ENCODE measurements at places on chromosomes 4 and X.

DNA sequence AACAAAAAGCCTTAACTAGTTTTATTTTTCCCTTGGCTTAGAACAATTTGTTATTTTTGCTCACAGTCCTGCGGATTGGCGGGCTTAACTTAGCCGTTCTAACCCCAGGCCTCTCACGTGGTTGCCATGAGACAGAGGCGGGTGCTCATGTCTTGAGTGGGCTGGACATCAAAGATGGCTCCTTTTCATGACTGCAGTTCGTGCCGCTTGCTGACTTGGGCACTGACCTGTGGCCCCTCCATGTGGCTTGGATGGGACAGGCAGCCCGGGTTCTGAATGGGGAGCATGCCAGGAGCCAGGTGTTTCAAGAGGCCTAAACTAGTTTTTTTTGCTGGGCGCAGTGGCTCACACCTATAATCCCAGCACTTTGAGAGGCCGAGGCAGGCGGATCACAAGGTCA is 40.7 kb downstream of the CDS1 start:
- no peak for DNase-seq

DNA sequence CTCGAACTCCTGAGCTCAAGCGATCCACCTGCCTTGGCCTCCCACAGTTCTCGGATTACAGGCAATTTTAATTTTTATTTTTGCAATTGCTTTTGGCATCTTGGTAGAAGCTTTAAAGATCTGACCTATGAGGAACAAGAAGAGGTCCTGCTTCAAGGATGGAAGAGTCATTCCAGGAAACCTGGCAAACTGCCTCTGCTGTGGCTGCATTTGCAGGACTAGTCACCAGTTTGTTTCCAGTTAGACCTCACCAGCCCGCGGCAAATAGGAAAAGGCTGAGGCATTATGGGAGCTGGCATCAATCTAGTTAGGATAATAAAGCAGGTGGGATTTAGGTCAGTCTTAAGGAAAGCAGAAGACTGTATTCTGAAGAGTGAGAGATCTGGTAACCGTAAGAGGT is 51.9 kb upstream of the LAS1L start:
- no peak for DNase-seq

GRCh38 chrX:81355436-81355835 is 153.5 kb downstream of the SH3BGRL start:
- no peak for DNase-seq

- peak; percentile 86 for DNase-seq
Measured at GRCh38 chr4:78612398-78613178, 61.0 kb downstream of the ANXA3 start.

DNA sequence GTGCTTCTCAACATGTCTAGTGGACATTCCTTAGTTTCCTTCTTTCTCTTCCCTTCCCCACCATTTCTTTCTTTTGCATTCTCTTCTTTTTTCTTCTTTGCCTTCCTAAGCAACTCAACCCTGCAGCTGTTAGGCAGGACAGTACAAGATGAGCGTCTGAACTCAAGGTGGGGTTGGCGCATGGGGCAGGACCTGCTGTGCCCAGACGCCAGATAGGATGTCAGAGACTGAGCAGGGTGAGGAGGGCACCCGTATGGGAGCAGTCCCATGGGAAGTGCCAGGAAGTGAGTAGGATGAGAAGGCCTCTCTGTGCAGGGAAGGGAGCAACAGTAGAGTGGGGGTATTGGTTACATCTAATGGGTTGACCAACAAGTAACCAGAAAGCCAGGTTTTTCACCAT is 38.1 kb upstream of the ZNF827 start:
- no peak for DNase-seq

DNA sequence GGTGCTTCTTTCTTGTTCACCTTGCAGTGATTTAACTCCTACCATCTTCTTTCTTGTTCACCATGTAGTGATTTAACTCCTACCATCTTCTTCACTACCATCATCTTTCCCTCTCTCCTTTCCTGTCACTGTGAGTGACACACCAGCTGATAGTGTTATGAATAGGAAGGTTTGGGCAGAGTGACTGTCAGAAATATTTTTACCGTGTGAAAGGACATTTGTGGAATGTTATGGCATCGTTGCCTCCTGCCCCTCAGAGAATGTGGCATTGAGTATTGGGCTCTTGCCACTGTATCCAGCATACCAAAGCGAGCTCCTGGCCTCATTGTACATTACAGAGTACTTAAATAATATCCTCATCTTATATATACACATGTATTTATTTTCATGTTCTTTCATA is 90.8 kb upstream of the AMOT start:
- no peak for DNase-seq

GRCh38 chr4:8854016-8854415 is 17.6 kb downstream of the HMX1 start:
- no peak for DNase-seq

DNA sequence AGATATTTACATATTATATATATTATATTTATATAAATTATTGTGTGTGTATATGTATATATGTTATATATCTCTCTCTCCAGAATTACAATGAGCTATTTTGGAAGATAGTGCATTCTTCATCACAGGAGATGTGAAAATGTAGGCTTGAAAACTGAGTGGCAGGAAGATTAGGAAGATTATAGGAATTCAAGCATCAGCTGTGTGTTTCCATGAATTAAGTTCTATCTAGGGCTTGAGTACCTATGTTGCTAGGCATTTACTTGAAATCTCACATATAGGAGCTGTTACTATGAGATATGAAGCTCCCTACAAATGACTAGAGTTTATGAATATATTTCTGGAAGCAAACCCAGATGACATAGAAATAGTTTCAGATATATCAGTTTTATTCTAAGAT is 328.7 kb downstream of the EPHA5 start:
- DNase-seq, result no peak

DNA sequence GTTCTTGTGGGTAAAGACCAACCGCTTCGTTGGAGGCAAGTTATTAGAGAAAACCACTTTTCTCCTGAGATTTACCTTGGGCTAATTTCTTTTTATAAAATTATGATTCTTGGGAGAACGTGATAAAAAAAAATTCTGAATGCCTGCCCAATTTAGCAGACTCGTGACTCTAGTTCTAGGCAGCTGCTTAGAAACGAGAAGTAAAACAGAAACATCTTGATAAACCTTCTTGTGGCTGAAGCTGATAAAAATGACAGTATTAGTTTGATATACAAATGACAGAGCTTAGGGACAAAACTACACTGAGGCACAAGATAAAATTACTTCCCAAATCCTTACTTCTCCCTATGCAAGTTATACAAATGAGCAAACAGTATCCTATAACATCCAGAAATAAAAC is 458.9 kb upstream of the TEX13C start:
- no peak for DNase-seq

GRCh38 chrX:150856101-150856500 is 42.4 kb downstream of the CD99L2 start:
- no peak for DNase-seq

- peak; percentile 5 for DNase-seq
Measured at GRCh38 chrX:47483306-47484268, 565 bp upstream of the ZNF41 start.

- no peak for DNase-seq
Measured at GRCh38 chrX:151789179-151789800, 54.7 kb downstream of the CNGA2 start.

DNA sequence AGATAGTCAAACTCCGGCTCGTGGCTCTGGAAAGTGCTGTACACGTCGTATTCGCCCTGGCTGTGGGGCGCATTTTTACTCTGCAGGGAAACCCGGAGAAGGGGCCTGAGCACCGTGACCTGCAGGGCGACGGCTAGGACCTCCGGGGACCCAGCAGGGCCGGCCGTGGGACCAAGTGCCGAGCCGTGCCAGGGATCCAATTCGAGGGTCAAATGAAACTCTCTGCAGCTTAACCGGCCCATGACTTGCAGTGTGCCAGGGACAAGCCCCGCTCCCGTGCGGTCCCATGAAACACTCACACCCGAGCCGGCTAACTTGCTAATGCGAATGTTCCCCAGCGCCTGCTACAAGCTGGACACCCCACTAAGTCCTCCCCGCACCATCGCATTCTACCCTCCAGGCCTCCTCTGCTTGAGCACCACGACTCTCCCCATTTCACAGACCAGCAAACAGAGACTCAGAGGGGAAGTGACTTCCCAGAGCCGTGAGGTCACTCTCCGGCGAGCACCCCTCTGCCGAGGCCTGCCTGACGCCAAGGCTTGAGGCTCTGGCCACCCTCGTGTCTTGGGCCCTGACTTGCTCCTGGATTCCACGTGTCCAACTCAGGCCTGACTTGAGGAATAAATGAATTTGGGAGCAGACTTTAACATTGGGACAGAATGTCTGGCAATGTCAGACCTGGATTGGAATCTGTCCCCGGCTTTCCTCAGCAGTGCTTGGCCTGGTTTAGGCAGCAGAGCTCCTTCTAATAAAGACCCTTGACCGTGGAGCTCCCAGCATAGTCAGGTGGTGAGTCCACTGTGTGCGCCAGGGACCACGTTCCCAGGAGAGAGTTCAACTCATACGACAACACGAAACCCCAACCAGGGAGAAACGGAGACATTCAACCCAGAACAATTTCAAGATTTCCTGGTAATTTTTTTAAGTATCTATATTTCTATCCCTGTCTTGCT is 93.6 kb downstream of the PPP2R2C start:
- no peak for DNase-seq

GRCh38 chrX:47311932-47312774 is 58.2 kb upstream of the ZNF157 start:
- peak; percentile 25 for DNase-seq

DNA sequence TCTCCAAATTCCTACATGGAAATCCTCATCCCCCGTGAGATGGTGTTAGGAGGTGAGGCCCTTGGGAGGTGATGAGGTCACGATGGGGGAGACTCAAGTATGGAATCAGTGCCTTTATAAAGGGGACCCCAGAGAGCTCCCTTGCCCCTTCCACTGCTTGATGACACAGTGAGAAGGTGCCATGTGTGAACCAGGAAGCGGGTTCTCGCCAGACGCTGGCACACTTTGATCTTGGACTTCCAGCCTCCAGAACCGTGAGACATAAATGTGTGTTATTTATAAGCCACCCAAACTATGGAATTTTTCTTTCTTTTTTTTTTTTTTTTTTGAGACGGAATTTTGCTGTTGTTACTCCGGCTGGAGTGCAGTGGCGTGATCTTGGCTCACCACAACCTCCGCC is 237.6 kb downstream of the DHRSX start:
- no peak for DNase-seq

DNA sequence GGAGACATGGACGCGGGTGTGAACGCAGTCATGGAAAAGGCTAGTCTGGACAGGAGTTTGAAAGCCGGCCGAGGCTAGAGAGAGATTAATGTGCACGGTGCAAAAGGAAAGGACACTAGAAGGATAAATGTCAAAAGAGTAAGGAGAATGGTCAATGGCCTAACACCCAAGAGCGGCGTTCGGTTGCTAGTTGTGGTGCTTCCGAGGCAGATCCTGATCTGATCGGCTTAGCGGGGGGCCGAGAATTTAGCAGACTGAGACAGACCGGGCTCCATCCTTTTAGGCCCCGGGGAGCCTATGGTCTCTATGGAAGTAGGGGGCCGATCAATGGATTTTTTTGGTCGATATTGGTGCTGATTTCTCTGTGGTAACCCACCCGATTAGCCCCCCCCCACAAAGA is 6.9 kb downstream of the GAGE10 start:
- DNase-seq, result no peak

DNA sequence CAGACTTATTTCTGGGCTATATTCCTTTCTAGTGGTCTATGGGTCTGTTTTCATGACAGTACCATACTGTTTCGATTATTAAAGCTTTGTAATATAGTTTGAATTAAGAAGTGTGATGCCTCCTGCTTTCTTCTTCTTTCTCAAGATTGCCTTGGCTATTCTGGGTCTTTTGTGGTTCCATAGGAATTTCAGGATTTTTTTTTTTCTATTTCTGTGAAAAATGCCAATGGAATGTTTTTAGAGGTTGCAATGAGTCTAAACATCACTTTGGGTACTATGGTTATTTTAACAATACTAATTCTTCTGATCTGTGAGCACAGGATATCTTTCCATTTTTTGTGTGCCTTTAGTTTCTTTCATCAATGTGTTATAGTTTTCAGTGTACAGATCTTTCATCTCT is 204.3 kb upstream of the HCCS start:
- no peak for DNase-seq

DNA sequence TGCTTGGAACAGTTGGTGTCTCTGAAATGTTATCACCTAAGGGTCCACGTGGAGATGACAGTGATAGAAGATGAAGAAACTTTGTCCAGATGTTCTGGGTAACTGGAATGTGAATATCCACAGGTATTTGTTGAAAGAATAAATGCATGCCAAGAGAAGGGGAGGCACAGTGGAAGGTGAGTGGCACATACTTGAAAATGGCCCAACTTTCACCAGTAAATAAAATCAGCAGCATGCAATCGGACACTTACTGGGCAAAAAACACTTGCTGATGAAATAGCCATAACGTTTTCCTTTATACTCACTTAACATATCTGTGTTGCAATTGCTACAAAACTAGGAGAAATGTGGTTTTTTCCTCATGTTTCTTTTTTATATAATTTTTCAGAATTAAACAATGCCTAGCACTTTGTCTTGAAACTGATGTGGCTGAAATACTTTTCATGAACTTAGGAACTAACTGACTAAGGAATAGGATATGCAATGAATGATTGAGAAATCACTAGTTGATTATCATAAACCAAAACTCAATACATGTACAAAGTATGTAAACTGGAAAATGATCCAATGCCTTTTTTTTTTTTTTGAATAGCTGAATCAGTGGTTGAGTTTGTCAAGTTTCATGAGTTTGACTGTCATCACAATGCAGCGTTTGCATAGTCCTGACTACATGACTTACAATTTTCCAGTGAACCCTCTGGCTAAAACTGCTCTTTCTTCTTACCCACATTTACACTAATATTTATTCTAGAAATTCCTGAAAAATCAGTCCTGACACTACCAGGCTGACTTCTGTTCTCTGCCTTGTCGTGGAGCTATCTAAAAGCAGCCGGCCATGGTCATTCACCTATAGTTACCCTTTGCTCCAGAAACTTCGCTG is 127.4 kb downstream of the CPE start:
- DNase-seq, result no peak

GRCh38 chrX:154435171-154435733 is 1.7 kb upstream of the GDI1 start:
- DNase-seq, result no peak

DNA sequence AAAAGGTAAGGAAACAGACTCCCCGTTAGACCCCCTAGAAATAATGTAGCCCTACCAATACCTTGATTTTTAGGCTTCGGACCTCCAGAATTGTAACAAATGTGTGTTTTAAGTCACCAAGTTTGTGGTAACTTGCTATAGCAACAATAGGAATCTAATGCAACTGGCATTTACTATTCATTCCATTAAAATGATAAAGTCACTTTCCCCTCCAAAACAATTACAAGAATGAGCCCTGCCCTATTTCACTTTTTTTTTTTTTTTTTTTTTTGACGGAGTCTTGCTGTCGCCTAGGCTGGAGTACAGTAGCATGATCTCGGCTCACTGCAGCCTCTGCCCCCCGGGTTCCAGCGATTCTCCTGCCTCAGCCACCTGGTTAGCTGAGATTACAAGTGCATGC is 3.5 kb upstream of the DDX60L start:
- no peak for DNase-seq

GRCh38 chr4:177097291-177097690 is 212.4 kb upstream of the NEIL3 start:
- DNase-seq, result no peak
